ENCODE measurements at places on chromosomes 7 and 10.

DNA sequence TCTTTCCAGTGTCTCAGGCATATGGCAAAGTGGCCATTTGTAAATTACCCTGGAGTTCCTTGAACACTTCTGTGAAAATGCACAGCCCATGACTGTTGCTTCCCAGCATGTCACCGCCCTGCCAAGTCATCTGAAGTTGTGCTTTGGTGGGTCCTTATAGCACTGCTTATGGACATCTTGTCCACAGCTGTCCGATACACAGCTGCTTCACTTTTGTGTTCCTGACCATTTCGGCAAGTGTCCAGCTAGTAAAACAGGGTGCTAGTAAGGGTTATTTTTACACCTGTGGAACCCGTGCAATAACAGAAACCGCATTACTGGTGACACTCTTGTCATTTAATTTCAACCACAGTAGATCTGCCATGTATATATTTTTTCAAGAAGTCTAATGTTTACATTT lies 29.7 kb downstream of the PIP4K2A start:
- DNase-seq: no peak

GRCh38 chr7:72040641-72041040 lies 371.5 kb downstream of the CALN1 start:
- no peak for DNase-seq

DNA sequence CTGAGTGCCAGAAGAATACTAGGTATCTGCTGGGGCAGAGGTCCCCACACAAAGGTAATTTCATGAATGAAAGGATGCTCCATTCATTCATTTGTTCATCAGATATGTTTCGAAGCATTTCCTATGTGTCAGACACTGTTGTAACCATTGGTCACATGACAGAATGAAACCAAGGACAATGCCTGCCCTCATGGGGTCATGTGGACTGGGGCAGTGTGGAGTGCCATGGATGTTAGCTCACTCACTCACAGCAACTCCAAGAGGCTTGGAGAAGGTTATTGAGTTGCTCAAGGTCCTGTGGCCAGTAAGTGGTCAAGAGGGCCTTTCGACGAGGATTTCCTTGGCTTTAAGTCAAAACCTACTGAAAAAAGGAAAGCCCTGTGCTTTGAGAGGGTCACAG lies 223.5 kb downstream of the ARHGAP12 start:
- no peak for DNase-seq

GRCh38 chr10:98655492-98655891 lies 208.8 kb upstream of the HPS1 start:
- DNase-seq: no peak

GRCh38 chr7:120402801-120403200 lies 129.8 kb downstream of the KCND2 start:
- no peak for DNase-seq

- no peak for DNase-seq
Measured at GRCh38 chr7:88432301-88432700, 125.6 kb upstream of the STEAP4 start.

GRCh38 chr10:5600908-5601307 lies 65.5 kb downstream of the ASB13 start:
- no peak for DNase-seq

DNA sequence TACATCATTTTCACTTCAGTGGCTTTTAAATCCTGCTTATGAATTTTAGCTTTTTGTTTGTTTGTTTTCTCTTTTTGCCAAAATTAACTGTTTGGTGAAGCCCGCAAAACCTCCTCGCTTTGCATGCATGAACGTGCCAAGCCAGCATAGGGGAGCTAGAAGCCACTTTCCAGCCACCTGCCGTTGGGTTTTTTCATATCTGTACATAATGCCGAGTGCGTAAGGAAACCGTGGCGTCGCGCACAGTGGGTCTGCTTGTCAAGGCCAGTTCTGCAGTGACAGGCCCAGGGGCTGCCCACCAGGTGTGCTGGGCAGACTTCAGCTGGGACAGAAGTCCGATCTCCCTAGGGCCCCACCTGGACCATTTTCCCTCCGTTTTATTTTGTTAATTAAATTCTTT lies 41.1 kb downstream of the WIPI2 start:
- DNase-seq: no peak

DNA sequence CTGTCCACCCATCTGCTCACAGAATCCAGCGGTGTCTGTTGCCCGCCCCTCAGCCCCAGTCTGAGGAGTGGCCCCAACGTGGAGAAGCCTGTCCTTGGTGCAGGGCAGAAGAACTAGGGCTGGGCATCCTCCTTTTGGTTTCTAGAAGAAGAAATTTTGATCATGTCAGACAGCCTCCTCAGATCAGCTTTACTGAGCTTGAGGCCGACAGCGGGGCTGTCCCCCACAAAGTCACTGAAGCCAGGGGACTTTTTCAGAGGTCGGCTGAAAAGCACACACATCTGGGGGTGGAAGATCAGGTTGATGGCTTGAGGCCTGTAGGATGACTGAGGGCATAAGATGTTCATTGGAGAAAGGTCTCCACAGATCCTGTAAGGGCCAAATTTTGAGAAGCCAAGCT lies 767.9 kb downstream of the GRID1 start:
- no peak for DNase-seq

GRCh38 chr7:30159698-30160143 lies 24.9 kb downstream of the MTURN start:
- DNase-seq: no peak

DNA sequence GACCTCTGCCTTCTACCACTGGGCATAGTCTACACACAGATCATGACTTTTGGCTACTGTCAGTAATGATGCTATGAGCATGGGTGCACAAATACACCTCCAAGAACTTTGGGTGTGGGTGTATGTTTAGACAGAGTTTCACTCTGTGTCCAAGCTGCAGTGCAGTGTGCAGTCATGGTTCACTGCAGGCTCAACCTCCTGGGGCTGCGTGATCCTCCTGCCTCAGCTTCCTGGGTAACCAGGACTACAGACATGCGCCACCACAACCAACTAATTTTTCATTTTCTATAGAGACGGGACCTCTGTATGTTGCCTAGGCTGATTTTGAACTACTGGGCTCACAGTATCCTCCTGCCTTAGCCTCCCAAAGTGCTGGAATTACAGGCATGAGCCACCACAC lies 194.4 kb downstream of the NSUN6 start:
- no peak for DNase-seq

GRCh38 chr10:98621630-98622029 lies 174.9 kb upstream of the HPS1 start:
- no peak for DNase-seq

- DNase-seq: no peak
Measured at GRCh38 chr7:16504019-16504418, 22.6 kb upstream of the LRRC72 start.

DNA sequence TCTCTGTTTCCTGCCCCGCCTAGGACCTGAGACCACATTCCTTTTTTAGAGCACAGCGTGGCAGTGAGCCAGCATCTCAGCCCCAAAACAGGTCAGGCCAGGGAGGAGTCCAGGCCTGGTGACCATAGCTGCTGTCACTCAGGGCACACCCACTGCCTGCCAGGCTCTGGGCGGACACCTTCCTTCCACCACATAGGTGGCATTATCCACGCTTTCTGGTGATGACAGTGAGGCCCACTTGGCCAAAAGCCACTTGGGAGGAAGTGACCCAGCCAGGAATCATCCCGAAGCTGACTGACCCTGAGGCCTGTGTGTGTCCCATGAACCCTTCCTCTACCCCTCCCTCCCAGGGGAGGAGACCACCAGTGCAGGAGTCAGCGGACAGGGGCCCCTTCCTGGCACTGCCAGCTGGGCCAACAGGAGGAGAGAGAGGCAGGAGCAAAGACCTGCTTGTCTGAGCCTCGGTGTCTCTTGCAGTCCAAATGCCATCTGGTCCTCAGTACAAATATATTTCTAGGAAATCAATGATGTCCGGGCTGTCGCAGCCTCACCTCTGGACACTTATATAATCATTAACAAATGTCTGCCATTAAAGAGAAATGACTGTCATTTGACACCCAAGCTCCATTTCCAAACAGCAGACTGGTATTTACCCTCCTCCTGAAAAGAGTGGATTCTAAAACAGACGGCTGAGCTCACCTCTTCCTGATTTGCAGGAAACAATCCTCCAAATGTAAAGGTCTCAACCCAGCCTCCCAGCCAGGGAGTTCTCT lies 63.0 kb downstream of the ABRAXAS2 start:
- no peak for DNase-seq

DNA sequence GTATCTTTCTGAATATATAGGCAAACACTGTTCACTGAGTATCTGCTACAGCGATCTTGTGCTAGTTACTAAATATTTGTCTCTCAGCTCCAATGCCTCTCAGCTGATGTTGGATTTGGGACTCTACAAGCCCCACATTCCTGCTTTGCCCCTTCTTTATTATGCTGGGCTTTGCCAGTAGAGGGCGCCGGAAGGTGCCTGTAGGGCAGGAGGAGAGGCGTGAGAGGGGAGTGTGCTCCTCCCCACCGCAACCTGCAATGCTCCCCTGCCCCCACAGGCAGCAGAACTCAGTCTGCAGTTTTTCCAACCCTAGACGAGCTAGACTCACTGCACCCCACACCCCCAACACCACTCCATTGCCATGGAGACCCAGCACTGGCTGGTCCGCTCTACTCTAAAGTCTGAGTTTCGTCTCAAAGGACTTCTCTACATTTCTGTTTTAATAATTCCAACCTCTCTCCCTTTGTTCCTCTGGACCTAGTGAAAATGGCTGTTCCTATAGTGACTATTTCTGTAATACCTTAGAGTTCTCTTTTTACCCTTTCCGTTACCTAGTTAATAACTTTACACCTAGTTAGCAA lies 337.6 kb downstream of the CCSER2 start:
- no peak for DNase-seq

DNA sequence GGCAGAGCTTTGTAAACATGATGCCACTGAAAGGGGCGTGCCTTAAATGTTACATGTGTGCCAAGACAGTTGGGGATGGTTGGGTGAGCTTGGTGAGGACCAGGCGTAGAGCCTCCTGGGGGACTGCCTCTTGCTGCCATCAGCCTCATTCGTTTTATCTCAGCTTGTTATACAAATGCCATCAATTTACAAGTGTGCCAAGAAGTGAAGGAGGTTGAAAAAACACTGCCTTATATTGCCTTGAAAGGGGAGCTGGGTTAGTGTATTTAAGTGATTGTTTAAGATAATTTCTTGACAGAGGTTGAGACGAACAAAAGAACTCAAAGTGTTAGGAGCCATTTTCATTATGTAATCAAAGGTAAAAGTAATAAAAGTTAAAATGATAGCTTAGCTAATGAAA lies 354.7 kb downstream of the PHTF2 start:
- DNase-seq: no peak

DNA sequence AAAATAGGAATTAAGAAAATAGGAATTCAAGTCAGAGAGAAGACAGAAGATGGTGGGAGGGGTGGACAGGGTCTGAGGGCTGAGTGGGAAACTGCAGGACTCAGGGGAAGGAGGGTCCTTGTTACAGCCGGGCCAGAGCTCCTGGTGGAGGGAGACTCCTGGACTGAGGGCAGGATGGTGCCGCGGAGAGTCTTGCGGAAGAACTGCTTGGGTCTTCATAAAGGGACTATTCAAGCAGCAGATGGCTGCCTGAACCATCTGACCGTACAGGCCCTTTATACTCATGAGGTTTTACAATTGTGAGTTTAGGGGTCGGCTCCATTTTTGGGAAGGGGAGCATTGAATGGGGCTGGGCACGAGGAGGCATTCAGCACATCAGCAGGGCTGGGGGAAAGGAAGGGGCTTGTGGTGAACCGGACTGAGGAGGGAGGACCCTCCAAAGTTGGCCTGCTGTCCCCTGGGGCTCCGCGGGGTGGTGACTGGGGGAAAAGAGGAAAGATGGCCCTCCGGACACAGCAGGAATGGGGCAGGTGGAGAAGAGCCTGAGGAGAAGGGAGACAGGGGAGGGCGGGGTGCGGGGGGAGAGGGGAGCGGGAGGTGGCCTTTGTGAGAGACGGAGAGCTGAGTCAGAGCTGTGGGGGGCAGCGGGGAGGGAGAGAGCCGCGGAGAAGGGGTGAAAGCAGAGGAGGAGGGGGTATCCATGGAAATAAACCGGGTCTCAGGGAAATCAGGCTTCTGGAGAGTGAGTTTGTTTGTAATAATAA lies 1.5 kb downstream of the FAM131B start:
- DNase-seq: no peak

DNA sequence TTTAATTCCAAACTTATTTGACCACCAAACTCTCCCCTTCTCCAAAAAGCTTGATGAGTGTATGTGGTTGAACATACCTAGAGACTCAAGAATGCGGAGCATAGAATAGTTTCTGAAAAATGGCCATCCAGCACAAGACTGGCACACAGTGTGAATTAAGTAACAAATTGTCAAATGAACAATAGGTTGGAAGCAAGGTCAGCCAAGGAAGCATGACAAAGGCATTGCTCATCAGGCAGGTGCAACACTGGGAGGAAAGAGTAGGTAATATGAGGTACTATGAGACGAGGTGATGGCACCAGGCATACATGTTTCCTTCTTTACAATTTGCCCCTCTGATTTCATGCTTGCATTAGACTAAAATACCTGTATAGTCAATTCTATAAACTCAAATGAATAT lies 73.7 kb downstream of the DKK1 start:
- no peak for DNase-seq

DNA sequence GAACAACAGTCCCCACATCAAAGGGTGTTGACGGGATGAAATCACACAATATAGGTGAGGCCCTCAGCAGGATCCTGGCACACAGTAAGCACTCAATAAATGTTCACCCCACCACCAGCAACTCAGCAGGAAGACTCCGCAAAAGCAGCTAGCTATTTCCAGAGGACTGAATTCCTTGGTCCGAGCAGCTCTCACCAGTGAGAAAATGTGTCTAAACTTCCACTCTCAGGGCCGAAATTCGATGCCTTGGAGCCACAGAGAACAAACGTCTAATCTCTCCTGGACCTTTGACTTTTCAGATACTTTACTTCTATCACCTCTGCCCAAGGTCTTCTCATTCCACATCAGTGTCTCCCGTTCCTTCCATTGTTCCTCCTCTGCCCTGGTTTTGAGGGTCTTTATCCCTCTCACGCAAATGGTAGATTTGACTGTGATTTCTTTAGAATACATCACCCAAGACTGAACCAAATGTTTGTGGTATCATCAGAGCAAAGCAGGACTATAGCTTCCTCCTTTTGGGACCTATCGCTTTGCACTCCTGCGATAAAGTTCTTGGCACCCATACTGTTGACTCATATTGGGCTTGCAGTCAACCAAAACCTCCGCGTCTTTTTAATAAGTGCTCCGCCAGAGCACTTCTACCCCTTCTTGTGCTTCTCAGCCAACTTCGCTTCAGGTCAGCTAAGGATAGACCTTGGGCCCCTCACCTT lies 903 bp upstream of the NT5C2 start:
- DNase-seq: no peak

DNA sequence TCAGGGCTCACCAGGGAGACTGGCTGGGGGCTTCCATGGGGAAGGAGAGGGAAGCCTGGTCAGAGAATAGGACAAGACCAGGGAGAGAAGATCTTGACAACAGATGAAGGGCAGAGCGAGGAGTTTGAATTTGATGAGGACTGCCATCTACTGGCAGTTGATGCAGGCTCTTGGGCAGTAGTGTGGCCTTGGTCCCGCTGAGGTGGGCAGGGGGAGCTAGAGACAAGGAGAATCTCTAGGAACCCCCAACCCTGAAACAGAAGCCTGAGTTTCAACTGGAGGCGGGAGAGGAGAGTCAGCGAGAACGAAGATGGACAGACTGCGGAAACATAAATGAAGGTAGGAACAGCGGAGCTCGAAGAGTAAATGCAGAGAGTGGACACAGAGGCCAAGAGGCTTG lies 81.0 kb downstream of the PPP1R3C start:
- DNase-seq: no peak

- DNase-seq: no peak
Measured at GRCh38 chr10:122422266-122422989, 32.0 kb upstream of the ARMS2 start.
